ENCODE measurements at places on chromosomes 4 and X.
A peak's percentile ranks its signal among the peaks of the same experiment; 100 is the strongest.

GRCh38 chr4:147586032-147586431, 31.2 kb upstream of the TMEM184C start:
- no peak for DNase-seq

- DNase-seq = no peak
These were observed 17.7 kb downstream of the UBE2D3 start for GRCh38 chr4:102809691-102810090.

- no peak for DNase-seq
These were observed 102.9 kb upstream of the PAQR3 start for GRCh38 chr4:79042079-79042674.

DNA sequence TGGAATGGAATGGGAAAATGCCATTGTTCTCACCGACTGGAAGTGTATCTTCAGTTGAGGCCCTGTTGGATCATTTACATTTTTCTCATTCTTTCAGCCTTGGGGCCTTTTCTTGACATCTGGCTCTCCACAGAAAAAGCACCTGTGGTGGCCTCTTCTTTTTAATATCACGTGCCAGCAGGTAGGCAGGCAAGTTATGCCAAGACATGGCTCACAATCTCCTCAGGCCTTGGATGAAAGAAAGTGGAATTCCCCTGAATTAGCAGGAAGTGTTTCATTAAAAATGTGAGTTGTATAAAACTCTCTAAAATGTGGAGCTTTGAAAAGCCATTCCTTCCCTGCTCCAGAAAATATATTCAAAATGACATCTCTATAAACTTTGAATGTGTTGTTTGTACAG, 122.1 kb downstream of the FRAS1 start:
- no peak for DNase-seq

- DNase-seq = no peak
These were observed 19.7 kb downstream of the ANTXR2 start for GRCh38 chr4:80053140-80053910.

DNA sequence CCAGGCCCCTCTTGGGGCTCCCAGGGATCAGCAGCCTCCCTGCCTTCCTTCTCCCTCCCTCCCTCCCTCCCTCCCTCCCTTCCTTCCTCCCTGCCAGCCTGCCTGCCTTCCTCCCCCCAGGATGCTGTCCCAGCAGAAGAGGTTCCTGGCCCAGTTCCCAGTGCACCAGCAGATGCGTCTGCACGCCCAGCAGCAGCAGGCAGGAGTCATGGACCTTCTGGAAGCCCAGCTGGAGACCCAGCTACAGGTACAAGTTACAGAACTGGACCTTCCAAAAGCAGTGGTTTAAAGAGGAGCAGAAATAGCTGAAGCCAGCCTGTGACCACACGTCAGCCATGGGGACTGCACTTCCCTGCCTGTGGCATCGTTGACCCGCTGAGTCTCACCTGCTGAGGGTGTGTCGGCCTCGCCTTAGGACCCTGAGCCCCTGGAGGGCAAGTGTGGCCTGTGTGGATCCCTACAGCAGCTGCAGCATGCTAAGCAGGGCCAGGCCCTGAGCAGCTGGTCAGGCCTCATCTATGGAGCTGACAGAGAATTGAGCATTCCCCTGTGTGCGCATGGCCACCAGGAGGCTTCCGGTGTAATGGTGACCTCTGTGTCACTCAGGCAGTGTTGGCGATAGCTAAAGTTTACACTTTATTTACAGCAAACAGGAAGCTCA, 84.7 kb downstream of the CRMP1 start:
- DNase-seq = no peak

- DNase-seq = no peak
These were observed 58.1 kb upstream of the GBA3 start for GRCh38 chr4:22634541-22635181.

- no peak for DNase-seq
These were observed 6.0 kb downstream of the DHX15 start for GRCh38 chr4:24578364-24578763.

GRCh38 chr4:55321707-55322264, 24.3 kb upstream of the SRD5A3 start:
- DNase-seq = peak; percentile 23

DNA sequence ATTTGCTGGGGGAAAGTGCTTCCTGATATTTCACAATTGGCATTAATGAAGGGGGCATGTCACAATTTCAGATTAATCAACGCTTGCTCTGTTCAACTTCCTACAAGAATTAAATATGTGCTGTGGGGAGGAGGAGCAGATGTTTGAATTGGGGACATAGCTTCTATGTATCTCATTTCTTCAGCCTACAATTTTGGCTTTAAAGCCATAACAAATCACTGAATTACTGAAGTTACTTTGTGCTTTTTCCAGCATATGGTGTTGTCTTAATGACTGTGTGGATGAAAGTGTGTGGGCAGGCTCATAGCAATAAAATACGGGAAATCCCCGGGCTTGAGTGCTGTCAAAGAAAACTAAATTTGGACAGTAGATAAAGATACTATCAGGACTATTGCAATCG, 813 bp downstream of the TLR7 start:
- DNase-seq = no peak

DNA sequence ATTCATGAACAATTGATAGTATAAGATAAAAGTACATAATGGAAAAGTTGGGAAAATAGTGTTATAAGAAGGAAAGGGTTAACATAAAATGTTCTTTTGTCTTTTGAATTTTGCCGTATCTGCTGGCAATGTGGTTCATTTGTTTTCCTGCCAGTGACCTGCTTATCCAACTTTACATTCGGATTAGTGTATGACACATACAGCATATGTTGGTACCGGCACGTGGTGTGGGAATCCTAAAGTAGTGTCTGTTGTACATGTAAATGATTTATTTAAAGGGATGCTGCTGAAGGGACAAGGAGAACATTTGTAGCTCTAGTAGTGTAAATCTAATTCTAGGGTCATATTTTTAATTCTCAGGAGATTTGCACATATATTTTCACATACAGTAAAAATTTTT, 11.5 kb downstream of the RAB9A start:
- no peak for DNase-seq

- no peak for DNase-seq
These were observed 25.8 kb downstream of the TENM3 start for GRCh38 chr4:182268966-182269365.

GRCh38 chrX:7941390-7942042, 14.3 kb upstream of the PNPLA4 start:
- DNase-seq = peak; percentile 32

DNA sequence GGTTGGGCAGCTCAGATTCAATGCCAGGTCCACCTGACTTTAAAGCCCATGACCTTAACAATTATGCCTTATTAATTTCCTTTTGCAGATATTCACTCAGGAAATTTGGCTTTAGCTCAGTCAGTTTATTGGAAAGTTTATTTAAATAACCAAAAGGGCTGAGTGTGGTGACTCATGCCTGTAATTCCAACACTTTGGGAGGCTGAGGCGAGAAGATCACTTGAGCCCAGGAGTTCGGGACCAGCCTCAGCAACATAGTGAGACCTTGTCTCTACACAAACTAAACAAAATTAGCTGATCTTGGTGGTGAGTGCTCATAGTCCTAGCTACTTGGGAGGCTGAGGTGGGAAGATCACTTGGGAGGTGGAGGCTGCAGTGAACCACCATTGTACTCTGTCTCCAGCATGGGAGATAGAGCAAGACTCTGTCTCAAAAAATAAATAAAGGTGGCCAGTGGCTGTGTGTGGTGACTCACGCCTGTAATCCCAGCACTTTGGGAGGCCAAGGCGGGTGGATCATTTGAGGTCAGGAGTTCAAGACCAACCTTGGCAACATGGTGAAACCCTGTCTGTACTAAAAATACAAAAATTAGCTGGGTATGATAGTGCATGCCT, 43.3 kb downstream of the RHOH start:
- no peak for DNase-seq

DNA sequence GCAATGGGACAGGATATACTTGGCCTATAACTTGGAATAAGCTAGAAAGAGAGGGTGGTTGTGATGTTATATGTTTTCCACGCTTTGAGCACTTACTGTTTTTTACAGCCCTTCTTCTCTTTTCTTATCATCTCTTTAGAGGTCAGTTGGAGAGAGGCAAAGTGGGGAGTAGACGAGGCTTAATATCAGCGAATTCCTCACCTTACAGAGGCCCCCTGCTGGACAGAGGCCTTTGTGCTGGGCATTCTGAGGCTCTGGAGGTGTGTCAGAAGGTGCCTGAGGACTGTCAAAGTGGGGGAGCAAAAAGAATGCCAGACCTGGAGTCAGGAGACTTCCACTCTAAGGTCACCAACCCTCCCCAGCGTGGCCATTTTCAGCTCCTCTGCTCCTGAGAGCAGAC, 42.5 kb downstream of the MAMLD1 start:
- DNase-seq = no peak

- peak; percentile 63 for DNase-seq
These were observed at the start of gene LRAT for GRCh38 chr4:154743683-154744340. TSS of gene LRAT (plus strand) at chr4:154744000. CDS start at chr4:154744327, 327 bp downstream.

GRCh38 chr4:120929847-120930246, 7.3 kb upstream of the PRDM5 start:
- no peak for DNase-seq

- DNase-seq = no peak
These were observed 485.5 kb downstream of the NAF1 start for GRCh38 chr4:162681212-162681611.

DNA sequence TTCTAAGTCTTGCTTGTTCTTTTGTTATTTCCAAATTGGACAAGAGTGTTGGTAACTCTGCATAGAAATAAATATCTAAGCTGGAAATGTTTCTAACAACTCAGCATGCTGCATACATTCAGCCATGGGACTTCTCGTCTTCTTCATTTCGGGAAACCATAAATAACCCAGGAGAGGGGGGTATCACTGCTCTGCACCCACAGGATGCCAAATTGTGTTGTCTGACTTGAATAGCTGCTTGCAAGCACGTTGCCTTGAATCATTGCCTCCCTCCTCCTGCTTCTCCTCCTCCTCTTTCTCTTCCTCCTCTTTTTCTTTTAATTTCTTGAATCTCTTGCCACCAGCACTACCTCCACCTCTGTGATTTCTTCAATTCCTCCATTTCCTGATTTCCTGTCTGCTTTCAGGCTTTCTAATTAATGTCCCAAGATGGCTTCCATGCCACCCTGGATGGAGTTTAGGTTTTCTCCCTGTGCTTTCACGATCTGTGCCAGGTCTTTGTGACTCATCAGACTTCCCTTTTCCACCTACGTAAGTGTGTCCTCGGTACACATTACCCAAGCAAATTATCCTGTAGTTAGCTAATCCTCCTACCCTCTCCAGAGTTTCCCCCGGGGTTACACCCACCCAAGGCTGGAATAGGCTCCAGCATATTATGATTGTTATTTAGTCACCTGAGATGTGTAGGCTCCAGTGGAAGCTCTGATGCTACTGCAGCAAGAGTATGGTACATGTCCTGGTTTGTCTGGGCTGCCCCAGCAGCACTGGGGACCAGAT, 122.6 kb upstream of the VCX3B start:
- no peak for DNase-seq

- peak; percentile 7 for DNase-seq
These were observed 1.2 kb downstream of the PRPS1 start for GRCh38 chrX:107629540-107629909.

DNA sequence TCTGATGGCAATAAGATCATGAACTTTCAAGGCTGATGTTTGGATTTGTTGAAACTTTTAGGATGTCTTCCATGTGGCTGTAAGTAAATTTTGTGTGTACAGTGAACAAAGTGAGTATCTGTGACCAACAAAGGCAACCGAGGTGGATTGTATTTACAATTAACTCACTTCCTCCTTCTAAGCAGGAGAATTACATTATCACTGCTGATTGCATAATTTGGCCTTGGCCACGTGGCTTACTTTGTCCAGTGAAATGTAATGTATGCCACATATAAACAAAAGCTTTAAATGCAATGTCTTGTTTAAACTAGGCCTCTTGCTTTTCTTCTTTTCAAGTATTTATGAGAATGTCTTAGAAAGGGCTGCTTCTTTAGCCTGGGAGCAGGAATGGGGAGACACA, 66.3 kb upstream of the MAD2L1 start:
- DNase-seq = peak; percentile 3

DNA sequence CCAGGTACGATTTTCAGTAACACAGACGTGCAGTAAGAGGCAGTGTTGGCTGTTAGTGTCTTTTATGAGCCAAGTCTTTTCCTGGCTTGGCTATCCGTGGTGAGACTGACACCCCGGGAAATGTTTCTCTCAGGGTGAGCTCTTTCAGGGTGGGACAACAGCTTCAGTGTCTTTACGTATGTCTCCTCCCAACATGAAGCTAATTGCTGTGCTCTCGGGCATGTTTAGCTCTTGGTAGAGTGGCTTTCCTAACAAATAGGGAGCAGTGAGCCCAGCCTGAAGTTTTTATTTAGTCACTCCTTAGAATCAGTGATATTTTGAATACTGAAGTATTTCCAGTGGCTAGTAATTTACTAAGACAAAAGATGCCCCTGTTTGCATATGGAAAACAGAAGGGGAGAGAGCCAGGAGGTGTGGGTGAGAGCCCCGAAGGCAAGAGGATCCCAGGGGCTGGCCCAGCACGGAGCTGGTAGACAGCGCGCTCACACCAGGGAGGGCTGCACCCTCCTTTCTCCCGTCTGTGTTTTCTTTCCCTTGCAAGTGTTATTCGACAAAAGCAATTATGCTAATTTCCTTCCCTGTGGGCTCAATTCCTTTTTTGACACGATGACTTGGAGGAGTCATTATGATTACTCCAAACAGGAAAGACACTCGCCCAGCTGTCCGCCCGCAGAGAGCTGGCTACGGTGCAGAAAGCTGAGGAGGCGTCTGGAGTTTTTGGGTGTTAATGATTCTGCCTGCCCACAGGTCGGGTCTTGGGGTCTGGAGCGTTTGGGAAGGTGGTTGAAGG, 47.7 kb downstream of the PDGFRA start:
- DNase-seq = no peak

- DNase-seq = no peak
These were observed 125.0 kb upstream of the TBL1X start for GRCh38 chrX:9339603-9340491.

DNA sequence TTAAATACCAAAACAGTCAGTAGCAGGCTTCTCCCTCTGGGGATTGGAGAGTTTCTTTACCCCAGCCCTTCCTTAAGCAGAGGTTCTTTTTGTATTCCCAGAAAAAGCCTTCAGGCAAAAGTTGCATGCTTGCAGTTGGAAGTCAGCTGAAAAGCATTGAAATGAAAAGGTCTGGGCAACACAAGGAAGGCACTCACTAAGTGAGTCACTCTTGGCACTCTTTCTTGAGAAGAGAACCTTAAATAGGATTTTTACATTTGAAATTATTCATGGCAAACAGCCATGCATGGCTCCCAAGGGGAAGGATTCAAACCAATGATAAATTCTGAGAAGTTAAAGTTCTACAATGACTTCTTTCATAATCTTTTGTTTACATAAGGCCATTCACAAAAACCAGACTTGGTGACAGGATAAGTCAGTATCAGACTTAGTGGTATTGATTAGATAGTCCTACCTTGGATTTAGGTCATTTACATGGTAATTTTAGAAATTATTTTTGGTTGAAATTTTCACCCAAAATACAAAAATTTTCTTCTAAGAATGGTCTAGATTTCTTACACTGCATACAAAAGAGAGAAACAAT, 2068.9 kb downstream of the PCDH7 start:
- no peak for DNase-seq

All from large intestine (tissue), 12 donors.